Stimulated activated CD4-positive, alpha-beta T cell treated with anti-CD3 and anti-CD28 coated beads, Interleukin-1b, Interleukin-23, amount 100 ng/mL, for 1 hour (primary cell): ENCODE measurements at places on chromosomes 7 and 10.

DNA sequence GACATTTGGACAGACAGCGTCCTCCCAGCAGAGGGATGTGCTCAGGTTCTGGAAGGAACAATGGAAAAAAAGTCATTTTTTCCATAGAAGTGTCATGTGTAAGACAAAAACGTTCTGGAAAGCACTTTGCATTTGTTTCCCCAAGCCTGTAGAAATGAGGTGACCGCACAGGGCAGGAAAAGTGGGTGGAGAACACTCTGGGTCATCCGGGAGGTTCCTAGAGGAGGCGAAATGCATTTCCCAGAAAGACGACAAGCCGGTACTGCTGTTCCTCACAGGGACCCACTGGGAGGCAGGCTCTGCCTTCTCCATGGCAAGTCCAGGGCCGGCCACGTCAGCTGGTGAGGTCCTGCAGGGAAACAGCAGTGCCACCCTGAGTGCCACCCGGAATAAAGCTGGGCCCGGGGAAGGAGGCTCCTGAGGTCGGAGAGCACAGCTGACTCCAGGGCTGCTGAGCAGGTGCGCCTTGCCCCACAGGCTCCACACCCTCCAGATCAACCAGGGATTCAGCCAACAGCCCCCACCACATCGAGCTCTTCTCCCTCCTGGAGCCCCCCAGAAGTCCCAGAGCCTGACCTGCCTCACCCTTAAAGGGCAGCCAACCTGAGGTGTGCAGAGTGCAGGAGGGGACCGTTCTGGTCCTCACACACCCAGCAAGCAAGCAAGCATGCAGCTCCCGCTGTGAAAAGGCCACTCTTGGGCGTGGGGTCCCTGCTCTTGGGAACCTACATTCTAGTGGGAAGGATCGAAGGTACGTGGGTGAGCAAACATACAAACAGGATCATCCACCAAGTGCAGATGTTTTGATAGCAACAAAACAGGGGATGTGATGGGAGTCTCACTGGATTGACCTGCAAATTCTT is 28.8 kb upstream of the INPP5A start:
- DNase-seq, result no peak

GRCh38 chr7:1940863-1941262 is 270.8 kb downstream of the ELFN1 start:
- DNase-seq, result no peak

DNA sequence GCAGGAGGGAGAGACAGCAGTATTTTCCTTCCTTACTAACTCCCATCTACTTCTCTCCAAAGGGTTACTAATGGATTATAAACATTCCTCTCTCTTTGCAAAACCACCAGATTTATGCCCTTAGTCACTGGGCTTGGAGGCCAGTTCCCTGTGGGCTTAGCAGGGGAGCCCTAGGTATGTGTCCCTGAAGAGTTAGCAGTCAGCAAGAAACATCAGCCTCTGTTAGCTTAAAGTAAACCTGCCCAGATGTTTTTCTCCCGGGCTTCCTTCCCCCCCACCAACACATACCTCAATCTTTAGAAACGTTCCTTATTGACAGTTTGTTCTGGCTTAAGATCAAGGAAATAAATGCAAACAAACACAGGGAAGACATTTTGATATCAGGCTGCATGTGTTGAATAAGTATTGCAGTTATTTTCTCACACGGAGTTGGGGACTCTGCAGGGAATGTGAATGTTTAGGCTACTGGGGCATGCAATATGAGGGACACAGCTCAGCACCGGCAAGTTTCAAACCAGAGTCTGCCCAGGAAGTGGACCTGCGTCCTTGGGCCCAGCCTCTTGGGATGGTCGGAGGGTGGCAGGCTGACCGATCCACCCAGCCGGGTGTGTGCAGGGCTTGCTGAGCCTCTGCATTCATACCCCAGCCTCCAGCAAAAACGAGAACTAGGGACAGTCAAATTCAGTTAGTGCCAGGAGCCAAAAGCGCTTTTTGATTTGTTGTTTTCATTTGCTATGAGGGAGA is 252.0 kb upstream of the GRB10 start:
- no peak for DNase-seq

- no peak for DNase-seq
Measured at GRCh38 chr7:92293896-92294590, 48.3 kb downstream of the ANKIB1 start.

GRCh38 chr10:34313353-34313752 is 501.7 kb downstream of the PARD3 start:
- no peak for DNase-seq
